Non-pigmented ciliary epithelial cell (primary cell): ENCODE measurements at places on chromosomes 4 and X.

DNA sequence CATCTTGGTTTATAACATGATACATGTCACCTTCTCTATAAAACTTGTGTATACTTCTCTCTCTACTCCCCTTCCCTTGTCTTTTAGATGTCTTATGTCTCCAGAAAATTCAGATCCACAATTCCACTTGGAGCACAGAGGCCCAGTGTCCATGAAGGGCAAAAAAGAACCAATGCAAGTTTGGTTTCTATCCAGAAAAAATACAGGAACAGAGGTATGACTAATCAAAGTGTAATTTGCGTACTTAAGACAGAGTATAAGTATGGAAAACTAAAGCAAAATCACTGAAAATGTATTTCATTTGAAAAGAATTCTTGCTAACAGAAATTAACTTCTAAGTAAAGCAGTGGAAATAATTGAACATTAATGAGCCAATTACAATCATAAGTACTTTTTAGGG lies 46.2 kb downstream of the GUCY1B1 start:
- DNase-seq = no peak

DNA sequence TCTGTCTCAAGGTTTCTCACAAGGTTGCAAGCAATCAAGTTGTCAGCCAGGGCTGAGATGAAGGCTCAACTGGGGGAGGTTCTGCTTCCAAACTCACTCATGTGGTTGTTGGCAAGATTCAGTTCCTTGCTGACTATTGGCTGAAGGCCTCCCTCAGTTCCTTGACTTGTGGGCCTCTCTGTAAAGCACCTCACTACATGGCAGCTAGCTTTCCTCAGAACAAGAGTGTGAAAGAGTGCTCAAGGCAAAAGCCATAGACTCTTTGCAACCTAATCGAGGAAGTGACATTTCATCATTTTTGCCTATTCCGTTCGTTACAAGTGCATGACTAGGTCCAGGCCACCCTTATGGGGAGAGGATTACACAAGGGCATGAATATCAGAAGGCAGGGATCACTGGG lies 52.0 kb downstream of the CXorf58 start:
- no peak for DNase-seq

DNA sequence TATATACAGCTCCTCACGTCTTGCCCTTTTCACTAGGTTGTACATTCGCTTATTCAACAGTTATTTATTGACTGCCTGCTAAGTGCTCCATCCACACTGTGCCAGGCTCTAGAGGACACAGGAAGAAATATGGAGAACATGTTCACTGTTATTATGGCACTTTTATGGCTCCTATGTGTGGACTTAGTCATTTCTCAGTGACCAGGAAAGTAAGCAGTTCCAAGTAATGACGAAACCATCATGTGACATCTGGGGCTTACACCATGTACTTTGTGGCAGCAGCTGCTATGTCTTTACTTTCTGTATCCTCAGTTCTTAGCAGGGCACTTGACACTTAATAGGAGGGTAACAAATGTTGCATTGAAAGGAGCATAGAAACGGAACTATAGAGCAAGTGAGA lies 278.0 kb downstream of the ANK2 start:
- no peak for DNase-seq

DNA sequence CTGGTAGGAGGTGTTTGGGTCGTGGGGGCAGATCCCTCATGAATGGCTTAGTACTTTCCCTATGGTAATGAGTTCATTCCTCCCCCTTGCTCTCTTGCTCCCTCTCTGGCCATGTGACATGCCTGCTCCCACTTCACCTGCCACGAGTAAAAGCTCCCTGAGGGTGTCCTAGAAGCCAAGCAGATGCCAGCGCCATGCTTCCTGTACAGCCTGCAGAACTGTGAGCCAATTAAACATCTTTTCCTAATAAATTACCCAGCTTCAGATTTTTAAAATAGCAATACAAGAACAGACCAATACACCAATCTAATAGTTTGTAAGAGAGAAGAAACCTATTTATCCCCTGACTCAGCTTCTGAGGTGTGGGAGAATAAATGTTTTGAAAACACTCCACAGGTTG lies 60.5 kb downstream of the FGFBP1 start:
- DNase-seq = no peak

GRCh38 chr4:10808591-10808990 lies 124.0 kb upstream of the CLNK start:
- peak; percentile 9 for DNase-seq

DNA sequence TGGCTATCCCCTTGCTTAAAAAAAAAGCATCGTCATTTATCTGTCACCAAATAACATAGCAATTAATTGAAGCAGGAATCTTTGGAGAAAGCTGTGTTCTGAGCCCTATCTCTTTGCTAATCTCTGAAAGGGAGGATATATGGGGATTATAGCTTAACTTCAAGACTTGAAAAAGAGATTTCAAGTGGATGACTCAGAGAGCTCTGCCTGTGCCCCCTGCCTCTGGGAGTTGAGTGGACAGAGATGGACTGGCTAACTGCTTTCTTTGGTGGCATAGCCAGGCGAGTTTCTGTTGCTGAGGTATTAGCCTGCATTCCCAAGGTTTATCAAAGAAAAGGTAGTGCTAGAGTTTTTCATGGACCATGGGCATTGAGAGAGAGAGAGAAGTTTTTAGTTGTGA lies 91.6 kb downstream of the DDIT4L start:
- no peak for DNase-seq

GRCh38 chrX:24702362-24703184 lies 8.9 kb downstream of the POLA1 start:
- no peak for DNase-seq

GRCh38 chrX:103533511-103534216 lies 14.4 kb upstream of the RAB40A start:
- no peak for DNase-seq

DNA sequence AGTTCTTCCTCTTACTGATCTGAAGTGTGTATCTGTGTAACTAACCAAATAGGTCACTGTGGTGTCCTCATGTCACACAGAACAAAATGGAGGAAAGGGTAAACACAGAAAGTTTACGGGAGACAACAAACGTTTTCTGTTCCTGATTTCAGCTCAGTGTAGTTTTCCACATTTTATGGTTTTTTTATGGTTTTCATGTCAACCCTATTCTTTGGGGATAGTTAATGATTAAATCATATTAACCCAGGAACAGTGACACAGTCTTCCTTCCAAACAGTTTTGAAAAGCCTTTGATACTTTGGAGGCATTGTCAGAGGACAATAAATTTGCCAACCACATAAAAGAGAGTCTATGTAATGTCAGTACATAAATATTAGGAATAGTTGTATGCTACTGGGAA lies 4.2 kb downstream of the LNX1 start:
- DNase-seq = no peak

GRCh38 chr4:147732518-147733235 lies 789 bp downstream of the ARHGAP10 start:
- DNase-seq = no peak

DNA sequence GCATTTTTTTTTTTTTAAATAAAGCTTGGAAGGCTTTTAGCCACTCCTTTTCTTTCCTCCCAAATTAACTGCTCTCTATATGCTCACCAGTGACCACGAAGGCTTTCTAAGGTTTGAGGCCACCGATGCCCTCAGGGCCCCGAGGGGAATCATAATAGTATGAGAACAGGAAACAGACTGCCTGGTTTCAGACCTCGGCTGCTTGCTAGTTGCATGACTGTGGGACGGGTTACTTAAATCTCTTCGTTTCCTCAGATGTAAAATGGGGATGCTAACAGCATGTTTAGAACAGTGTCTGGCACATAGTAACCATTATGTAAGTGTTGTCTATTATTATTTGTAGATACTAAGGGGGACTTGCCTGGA lies 3.6 kb downstream of the LINC00632 start:
- DNase-seq = no peak

GRCh38 chr4:75841641-75842520 lies 60.4 kb downstream of the PPEF2 start:
- DNase-seq = no peak

GRCh38 chrX:2631743-2632532 lies 59.2 kb upstream of the CD99 start:
- DNase-seq = no peak

DNA sequence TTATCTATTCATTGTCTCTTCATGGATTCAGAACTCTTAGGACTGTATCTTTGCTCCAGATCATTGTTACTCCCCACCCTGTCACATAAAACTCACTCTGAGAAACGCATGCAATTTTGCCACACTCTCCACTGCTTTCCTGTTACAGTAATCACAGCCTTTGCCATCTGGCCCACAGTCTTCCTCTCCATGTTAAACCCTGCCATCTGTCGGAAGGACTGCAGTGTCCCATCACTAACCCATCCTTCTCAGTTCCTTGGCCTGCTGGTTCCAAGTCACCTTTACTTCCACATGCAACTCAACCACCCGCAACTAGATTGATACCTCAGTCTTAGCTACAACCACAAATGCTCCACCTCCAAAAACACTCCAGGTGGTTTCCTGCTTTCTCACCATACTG lies 308.7 kb upstream of the FAM241A start:
- DNase-seq = no peak

DNA sequence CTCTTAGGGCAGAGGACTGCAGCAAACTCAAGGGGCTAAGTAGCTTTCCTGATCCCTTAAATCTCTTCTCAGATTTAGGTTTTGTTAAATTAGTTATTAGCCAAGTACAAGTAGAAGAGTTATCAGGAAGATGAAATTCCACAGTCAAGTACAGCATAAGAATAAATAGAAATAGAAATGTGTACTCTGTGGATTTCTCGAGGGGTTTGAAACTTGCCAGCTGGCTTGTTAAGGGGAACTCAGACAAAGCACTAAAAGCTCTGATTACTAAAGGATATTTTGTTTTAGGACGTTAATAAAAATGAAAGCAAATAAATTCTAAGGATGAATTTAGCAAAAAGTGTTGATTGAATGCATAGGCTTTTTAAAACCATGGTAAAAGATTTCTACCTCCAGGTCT lies 654.6 kb downstream of the RAPGEF2 start:
- no peak for DNase-seq

- DNase-seq = no peak
Observed at GRCh38 chr4:176957353-176958118, 164.8 kb upstream of the VEGFC start.

GRCh38 chr4:63922146-63922545 lies 487.1 kb downstream of the TECRL start:
- no peak for DNase-seq

DNA sequence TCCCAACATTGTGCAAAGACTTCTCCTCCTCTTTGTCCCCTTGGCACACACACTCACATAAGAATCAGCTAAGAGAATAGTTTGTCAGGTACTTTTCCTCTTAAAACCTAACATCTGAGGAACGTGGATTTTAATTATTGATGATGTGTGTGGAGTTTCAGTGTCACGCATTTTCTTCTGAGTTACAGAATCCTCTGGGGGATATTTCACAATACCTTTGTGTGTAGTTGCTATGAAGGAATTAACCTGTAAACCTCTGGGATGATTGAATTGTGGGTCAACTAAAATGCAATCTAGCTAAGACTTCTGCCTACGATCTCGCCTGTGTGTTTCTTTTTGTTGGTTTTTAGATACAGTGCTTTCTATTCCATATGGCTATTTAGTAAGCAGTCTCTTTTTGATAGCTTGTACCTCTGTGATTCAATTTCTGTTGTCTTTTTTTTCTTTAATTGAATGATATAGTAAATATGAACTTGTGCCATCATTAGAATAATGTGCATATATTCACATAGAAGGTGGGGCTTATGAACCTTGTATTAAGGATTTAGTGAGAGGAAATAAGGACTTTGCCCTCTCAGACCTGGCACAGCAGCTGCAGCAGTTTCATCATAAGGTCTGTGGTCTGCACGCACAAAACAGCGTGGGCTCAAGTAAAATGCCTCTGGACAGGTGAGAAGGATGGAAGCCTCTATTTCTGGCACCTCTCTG lies 99.2 kb downstream of the TSPAN7 start:
- no peak for DNase-seq

DNA sequence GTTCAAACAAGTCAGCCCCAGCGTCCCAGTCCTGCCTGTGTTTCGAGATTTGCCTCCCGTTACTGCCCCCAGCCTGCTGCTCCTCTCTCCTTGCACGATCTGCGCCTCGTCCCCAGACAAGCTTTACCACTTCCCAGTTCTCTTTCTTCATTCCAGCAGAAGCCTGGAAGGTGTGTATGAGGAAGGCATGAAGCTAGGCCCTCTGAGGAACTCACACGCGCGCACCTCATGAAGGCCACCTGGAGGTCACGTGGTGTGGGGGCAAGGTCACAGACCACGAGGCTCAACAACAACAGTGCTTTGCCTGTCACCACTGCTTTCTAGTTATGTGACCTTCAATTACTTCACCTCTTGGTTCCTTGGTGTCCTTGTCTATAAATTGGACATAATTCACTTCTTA lies 181.0 kb downstream of the PALLD start:
- no peak for DNase-seq

DNA sequence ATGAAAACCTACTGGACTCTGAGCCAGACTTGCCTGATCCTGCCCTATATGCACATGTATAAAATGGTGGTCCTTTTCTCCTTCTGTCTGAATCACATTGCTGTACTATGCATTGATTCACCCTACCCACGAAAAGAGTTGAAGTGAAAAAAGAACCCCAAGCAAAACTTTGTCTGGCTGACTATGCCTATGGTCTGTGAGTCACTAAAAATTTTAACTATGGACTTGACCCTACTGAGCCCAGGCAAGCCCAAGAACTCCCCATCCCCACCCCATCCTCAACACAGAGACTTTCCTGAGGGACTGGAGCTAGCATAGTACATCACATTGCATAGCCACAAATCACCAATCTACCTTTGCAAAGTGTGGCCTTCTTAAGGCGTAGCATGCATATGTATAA lies 116.6 kb upstream of the TENM3 start:
- DNase-seq = no peak

DNA sequence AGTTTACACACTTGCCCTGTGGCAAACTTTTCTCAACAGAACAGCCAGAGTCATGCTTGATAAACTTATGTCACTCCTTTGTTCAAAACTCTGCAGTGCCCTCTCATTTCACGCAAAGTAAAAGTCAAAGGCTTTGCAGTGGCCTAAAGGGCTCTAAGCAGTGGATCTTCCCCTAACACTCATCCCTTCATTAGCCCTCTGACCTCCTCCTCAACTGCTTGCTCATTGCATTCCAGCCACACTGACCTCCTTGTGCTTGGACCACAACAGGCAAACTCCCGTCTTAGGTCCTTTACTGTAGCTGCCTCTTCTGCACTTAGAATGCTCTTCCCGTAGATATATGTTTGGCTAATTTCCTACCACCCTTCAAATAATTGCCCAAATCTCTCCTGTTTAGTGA lies 5.6 kb downstream of the PRDM5 start:
- DNase-seq = no peak

DNA sequence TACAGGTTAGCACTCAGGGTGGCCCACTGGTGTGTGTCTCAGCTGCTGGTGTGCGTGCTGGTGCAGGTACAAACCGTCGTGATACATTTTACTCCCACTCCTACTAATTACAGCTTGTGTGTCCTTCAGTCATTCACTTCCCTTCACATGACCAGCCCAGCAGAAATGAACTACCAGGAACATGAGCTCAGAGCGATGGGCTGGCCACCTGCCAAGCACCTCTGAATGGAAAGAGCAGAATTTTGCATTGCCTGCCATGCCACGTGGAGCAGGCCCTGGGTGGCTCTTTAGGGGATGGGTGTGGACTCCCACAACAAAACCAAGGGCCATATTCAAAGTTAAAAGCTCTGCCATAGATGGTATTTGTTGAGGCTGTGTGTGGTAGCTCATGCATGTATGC lies 58.9 kb upstream of the PGM2 start:
- peak; percentile 17 for DNase-seq

GRCh38 chr4:174018236-174018635 lies 265.2 kb downstream of the FBXO8 start:
- no peak for DNase-seq

- DNase-seq = no peak
Observed at GRCh38 chr4:44522761-44523445, 74.3 kb upstream of the KCTD8 start.
